ENCODE measurements at places on chromosomes 2 and 18.

- no peak for DNase-seq
Measured at GRCh38 chr2:55309446-55309845, 40.4 kb upstream of the MTIF2 start.

- DNase-seq = no peak
Measured at GRCh38 chr18:56443166-56443907, 195.1 kb downstream of the TXNL1 start.

DNA sequence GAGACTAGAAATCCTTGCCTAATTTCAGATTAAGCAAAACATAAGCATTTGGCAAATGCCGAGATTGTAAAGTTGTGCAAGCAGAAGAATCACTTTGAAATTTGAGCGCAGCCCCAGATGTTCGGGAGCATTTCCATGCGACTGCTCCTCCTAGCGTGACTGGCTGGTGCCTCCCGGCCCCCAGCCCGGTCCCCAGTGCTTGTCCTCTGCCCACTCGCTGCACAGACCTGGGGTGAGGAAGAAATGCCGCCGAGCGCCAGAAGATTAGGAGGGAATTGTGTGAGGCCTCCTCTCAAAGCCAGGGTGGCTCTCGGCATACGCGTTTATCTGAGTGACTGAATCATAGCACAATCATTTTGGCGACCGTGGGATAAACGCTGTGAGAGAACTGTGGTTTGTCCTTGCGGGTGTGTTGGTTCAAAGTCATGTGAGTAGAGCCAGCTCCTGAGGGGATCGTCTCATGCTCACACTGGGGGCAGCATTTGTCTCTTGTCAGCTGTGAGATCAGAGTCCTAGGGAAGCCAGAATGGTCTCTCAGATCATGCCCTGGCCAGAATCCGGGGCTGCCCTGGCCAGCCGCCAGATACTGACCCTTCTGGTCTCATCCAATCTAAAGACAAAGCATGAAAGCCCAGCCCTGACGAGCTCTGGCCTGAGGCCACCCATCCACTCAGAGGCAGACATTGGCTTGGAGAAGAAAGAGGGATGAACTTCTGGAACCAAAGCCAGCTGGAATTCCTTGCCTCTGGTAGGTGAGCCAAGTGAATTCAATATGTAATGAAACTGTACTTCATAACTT lies 189.3 kb downstream of the SH3RF3 start:
- DNase-seq = peak; percentile 92

DNA sequence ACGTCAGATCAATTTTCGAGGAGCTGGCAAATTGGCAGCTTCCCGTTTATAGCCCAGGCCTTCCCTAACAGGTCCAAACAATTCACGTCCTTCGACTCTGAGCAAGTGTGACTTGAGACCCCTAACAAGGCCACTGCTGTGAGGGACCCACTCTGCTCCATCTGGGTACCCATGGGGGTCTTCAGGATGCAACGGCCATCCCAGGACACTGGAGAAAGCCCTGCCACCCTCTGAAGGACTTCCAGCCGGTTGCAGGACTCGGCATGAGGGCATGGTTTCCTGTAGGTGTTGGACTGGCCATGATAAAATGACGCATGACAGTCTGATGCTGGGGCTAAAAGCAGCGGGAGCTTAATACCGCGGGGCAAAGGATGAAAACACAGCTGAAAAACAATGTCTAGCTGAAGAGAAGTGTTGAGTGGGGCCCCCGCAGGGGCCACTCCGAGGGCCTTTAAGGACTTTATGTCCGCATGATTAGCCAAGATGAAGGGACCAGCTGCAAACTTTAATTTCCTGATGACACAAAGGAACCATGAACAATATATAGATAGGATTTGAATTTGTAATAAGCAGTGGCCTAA lies 113.3 kb upstream of the ZNF521 start:
- DNase-seq = no peak

- DNase-seq = no peak
Measured at GRCh38 chr2:158255257-158255656, 153.6 kb downstream of the UPP2 start.

DNA sequence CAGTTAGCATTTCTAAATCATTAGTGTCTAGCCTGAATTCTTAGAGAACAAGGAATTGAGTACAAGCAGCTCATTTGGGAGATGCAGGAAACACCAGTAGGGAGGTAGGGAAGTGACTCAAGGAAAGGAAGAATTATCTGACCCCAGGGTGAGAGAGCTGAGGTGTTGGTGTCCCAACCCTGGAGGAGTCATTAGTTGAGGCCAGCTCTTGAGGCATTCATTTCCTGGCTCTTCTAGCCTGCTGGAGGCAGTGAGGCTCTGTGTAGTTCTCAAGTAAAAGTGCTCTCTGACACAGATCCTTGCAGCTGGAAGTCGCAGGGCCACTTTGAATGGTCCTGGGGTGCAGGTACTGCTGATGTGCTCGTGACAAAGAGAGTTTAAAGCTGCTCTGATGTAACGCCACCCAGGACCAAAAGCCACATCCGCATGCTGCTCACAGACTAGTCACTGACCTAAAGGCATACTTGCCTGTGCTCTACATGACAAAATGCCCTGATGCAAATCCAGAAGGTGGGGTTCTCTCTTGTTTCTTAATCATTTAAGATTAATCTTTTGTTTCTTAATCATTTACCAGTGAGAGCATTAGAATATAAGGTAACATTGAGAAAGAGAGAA lies 299.5 kb upstream of the LYPD1 start:
- no peak for DNase-seq

- DNase-seq = no peak
Measured at GRCh38 chr2:235170016-235170415, 218.2 kb downstream of the SH3BP4 start.

GRCh38 chr2:28419443-28420270 lies 27.0 kb downstream of the FOSL2 start:
- no peak for DNase-seq

DNA sequence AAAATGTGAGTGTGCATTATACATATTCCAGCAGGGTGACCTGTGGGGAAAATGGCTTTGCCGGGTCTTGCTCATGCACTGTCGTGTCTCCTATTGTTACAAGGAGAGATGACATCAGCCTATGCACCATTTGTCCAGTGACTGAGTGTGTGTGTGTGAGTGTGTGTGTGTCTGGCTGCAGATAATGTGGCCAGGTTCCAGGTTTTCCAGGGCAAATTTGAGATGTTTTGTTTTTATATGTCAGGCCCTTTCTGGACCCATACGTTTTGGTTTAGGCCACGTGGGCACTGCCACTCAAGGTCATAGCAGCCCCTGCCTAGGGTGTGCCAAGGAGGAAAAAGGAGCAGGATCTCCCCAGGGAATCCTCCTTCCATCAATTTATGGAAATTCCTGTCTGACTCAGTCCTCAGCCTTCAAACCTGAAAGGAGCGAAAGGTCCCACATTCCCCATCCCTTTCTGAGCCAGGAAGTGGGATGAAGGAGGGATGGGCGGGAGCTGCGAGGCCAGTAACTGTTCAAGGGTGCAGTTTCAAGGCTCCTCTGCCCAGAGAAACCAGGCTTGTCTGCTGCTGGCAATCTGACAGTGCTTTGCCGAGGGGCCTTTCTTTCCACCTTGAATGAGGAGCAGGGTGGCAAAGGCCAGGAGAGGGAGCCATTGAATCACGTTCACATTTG lies 93.0 kb upstream of the SMAD2 start:
- peak; percentile 62 for DNase-seq

DNA sequence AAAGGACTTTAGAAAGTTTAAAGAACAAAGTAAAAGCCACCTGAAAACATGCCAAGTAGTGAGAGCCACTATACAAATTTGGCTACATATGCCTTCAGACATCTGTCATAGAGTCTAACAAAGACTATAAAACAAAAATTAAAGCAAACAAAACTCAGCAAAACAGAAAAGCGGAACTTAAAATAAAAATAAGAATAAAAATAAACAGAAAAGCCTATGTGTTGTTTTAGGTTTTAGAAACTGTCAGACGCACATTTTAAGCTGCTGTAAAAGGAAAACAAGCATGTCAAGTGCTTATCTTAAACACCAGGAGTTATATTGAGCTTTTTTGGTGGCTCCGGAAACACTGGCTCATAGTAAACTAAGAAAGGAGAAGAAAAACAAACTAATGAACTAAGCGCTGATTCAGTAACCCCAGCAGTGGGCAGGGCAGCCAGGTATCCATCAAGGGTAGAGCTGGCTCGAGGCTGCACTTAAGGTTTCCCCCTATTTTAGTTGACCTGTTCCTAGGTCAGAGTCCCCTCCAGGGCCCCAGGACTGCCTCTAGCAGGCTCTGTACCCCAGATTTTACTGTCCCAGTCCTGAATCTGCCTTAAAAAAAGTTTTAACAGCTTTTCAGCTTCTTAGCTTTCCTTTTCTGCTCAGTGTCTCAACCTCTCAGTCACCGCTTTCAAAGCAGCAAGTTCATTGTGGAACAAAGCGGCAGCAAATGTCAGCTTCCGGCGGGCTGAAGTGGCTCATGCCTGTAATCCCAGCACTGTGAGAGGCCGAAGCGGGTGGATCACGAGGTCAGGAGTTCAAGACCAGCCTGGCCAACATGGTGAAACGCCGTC lies 15.4 kb upstream of the RMC1 start:
- DNase-seq = no peak

- DNase-seq = no peak
Measured at GRCh38 chr2:66030553-66030952, 404.4 kb upstream of the MEIS1 start.

GRCh38 chr2:25566694-25567093 lies 106.7 kb downstream of the DTNB start:
- no peak for DNase-seq

GRCh38 chr18:50792885-50793284 lies 26.9 kb downstream of the MRO start:
- DNase-seq = no peak

- DNase-seq = no peak
Measured at GRCh38 chr18:13369353-13369752, 150.8 kb downstream of the LDLRAD4 start.

DNA sequence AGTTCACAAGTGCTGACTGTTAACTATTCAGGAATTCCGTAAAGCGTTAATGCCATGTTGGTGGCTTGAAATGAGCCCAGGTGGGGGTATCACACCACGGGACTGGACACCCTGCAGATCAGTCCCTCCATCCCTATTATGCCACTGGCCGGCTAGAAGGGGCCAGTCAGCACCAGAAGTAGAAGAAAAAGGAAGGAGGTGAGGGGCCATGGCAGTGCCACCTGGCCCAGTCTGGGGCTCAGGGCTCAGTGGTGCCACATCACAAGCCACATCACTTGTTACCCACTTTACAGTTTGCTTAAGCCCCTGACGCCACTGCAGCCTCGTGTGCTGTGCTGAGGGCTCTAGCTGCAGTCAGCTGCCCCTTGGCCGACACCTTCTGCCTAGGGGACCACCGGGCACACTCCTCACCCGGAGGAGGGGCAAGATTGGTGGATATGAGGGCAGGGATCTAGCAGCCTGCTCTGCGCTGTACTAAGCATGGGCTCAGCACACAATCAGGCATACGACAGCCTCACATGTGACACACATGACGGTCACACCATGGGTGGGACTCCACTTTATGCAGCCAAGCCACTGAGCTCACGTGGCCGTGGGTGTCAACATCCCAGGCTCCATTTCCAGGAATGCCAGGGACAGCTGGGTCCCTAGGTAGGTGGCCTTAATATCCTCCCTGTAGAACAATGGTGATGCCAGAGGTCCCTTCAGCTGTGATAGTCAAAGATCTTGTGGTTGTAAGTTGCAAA lies 3.6 kb downstream of the LIMS2 start:
- DNase-seq = no peak

GRCh38 chr2:128214866-128215460 lies 103.7 kb downstream of the HS6ST1 start:
- DNase-seq = no peak

DNA sequence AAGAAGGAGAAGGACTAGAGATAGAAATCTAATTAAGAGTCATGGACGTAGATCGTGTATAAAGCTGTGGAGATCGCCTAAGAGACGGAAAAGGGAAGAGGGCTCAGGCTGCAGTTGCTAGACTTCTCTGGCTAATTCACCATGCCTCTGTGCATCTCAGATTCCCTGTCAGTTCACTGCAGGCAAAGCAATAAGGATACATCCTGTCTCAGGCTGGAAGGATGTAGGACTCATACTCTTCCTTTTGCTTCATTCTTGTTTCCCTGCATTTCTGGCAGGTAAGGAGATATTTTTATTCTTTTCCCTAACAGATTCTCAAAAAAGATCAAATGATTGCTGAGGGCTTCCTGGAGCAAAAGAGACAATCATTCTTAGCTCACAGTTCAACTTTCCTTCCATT lies 112.5 kb downstream of the AP1S3 start:
- DNase-seq = no peak

GRCh38 chr18:22557168-22557941 lies 139.6 kb upstream of the CTAGE1 start:
- DNase-seq = no peak

DNA sequence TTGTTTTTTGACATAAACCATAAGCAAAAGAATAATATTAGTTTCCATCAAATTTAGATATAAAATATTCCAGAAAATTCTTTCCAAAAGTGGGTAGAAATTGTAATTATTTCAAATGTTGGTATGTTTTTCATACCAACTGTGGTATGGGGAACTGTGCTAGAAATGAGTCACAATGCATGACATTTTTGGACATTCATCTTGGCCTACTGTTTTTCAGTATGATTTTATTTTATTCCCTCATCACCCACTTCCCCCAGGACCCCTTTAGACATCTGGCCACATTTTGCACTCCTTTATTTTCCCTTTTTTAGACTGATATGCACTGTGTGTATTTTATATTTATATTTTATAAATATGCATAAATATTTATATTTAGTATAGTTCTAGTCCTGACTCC lies 97.1 kb downstream of the DPP4 start:
- DNase-seq = no peak

GRCh38 chr2:239188536-239188935 lies 212.3 kb downstream of the HDAC4 start:
- DNase-seq = peak; percentile 13

DNA sequence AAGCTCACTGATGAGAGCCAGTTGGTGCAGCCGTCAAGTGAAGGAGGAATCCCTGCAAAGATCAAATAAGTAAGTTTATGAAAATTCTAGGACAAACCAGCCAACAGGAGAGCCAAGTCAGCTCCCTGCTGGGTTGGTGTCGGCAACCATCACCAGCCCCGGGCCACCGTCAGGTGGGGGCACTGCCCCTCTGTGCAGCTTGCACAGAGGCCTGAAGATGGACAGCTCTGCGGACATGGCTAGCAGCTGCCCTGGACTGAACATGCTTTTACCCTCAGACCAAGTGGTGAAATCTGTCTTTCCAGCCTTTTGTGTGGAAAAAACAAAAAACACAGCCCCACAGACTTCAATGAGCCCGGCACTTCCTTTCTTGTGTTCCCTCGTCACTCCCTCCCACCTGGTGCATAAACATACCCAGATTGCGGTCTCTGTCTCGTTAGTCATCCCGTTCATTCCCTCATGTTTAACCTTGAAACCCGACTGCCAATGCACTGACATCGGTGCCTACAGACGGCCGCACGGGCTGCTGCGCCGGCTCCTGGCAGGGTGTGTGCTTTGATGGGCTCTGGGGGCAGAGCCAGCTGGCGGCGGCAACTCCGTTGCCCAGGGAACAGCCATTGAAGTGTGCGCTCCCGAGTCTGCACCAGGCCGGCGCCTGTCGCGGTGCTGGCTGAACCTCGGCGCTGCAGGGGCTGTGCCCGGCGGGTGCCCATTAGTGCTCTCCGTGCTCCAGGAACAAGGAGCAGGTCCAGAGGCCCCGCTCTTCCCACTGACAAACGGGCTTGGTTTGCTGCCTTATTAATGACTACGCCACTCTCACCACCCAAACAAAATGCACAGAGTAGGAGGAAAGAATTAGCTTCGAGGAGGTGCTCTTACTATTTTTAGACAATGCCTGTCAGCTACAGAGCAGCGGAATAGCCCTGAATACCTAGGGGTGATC lies 95.3 kb downstream of the EIPR1 start:
- DNase-seq = peak; percentile 54

GRCh38 chr18:69664399-69664798 lies 263.7 kb downstream of the DOK6 start:
- DNase-seq = no peak
